ENCODE measurements at places on chromosomes 12 and 14. TPM values are rescaled to one million over a fixed set of nuclear protein-coding genes. Genes with fewer than 3 reads are reported as not detected.

- DNase-seq = no peak
Measured at GRCh38 chr12:7441216-7441615, 2.7 kb downstream of the CD163L1 start.

Gene SLC25A21
- total RNA-seq = 0.24 TPM

GRCh38 chr12:47249082-47249481 is 169.3 kb upstream of the AMIGO2 start:
- DNase-seq = peak; percentile 38

DNA sequence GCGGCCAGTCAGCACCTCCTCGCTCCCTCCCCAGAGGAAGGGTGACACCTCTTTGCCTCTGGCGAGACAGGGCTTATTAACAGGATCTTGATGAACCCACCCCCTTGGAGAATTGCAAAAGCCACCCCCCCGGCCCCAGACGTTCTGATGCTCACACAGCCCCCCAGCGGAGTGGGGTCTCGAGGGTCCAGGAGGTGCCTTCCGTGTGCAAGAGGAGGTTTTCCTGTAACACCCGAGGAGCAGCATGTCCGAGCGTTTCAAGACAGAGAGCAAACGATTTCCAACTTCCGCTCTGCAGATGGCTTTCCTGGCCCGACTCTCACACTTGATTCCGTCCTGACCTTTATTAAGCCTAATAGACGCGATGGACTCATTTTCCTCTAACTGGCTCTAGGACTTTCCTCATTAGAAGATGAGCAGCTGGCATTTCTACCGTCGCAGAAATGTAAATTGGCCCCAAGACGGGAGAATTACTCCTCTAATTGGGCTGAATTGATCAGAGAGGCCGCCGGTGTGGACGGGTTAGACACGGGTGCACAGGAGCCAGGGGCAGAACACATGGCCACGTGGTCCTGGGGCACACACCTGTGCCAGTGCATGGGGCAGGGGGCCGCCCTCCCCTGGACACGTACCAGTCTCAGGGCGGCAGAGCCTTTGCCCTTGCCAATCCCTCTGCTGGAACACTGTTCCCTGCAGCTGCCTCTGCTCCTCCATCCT is 84.4 kb downstream of the NOC4L start:
- DNase-seq = no peak

GRCh38 chr14:38646391-38646790 is 390.5 kb upstream of the CLEC14A start:
- no peak for DNase-seq

Measured in foreskin keratinocyte (primary cell).